Liver (tissue), 10 donors: ENCODE measurements at places on chromosomes 5 and 9. TPM values are rescaled to one million over a fixed set of nuclear protein-coding genes. Genes with fewer than 3 reads are reported as not detected.

ALDH1A1 gene
- polyA plus RNA-seq: 118 TPM

SPINK5 gene
- polyA plus RNA-seq: not detected

OTULINL gene
- polyA plus RNA-seq: 0.96 TPM

GRCh38 chr9:136659861-136660784, 2.6 kb upstream of the EGFL7 start:
- DNase-seq: no peak

DNA sequence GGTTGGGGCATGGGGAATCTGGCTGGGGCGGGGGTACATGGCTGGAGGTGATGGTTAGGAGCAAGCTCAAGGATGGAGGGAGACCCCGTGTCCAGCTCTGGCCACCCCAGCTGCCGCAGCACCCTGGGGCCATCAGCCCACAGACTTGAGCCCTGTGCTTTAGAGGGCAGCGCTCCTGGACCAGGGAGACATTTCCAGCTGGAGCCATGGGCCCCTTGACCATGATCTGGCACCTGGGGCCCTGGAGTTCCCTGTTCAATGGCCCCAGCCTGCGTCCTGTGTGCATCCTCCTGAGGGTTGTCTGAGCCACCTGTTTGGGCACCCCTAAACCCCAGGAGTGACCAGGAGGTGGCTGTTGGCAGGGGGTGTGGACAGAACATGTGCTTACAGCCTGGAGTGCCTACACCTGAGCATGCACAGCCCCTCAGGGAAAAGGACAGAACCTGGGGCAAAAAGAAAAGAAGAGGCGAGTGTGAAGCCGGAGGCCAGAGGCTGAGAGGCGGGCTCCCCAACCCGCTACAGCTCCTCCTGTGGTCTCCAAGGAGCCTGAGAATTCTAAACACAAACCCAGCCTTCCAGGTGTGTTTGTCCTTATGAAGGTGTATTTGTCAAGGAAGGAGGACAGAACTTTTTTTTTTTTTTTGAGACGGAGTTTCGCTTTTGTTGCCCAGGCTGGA, 126.7 kb downstream of the C9orf50 start:
- no peak for DNase-seq

DNA sequence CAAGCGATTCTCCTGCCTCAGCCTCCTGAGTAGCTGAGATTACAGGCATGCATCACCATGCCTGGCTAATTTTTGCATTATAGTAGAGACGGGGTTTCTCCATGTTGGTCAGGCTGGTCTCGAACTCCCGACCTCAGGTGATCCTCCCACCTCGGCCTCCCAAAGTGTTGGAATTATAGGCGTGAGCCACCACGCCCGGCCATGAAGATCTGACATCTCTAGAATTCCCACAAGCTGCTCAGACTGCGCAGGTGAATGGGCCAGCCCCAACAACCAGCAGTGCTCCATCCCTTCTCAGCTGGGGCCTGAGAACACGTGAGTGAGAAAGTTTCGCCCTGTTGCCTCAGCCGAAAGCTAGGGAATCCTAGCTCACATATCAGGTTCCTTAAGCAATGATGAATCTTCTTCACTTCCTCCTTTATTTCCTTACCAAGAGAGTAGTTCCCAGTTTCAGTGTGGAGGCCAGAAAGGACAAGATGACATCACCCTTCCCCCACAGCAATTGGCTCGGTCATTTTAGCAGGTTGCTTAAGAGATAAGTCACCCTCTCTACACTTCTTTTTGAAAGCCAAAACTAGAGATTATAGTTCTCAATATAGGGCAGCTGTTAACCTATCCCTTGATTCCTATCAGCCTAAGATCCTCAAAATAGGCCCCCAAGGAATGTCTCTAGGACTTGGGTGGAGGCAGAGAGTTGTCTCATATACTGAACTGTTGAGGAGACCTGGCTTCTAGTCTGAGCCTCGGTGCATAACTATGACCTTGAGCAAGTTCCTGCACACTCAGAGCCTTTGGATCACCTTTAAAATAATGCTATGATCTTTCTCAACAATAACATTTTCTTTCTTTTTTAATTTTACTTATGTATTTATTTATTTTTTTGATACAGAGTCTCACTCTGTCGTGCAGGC, 23.9 kb upstream of the PPP2CA start:
- no peak for DNase-seq

- no peak for DNase-seq
Measured at GRCh38 chr5:135304352-135305221, 94.4 kb downstream of the MACROH2A1 start.

GRCh38 chr5:95083606-95084005, 201.3 kb downstream of the MCTP1 start:
- DNase-seq: no peak
